Stromal cell of bone marrow (primary cell): ENCODE measurements at places on chromosomes 1 and 21.
A peak's percentile ranks its signal among the peaks of the same experiment; 100 is the strongest.

DNA sequence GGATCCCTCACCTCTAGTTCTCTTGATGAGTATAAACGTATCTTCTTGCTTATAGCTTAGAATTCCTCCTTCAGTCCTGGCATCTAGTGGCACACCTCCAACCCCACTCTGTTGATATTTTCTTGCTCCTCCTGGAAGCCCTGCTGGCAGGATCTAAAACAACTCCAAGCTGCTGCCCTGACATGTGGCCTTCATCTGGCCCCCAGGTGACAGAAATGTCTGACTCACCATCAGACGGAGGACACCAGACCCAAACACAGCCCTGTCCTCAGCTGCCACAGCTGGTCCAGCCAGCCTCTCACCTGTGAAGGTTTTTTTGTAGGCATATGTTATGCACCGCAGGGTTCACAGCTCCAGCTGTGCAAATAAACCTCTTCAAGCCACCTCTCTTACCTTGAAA lies 53.4 kb downstream of the KRTAP19-8 start:
- DNase-seq = no peak

DNA sequence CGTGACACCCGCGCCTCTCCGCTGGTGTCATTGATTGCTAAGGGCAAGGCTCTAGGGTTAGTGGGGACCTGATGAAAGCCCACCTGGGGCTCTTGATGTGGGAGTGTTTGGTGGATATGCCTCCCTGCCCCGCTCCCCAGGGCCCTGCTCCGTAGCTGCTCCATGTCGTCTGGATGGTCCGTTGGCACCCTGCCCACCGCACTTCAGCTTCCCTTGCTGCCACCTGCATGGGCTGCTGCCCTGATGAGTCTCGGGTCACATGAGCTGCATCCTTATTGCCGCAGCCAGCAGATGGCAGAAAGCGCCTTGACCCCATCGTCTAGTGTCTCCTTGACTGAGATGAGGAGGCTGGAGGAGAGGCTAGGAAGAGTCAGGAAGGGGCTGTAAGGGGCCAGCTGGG lies 439.4 kb downstream of the CAMTA1 start:
- DNase-seq = no peak

GRCh38 chr1:154988058-154988954 lies 5.1 kb upstream of the LENEP start:
- DNase-seq = no peak

DNA sequence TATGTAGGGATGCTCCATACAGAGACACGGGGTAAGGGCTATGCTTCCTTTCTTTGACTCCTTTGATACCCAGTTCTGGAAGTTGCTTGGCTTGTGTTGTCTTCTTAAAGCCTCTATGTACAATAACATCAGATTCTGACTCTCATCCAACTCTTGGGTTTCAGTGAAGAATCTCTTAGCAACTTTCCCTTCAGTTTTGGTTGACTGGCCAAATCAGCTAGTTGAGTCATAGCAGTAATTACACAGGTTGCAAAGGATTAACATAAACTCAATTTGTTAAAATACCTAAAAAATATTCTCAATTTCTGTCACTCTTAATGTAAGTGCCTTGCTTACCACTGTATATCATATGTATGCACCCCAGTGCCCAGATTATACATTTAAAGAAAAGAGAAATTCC lies 9.2 kb downstream of the CD1E start:
- no peak for DNase-seq

GRCh38 chr1:911875-912739 lies 11.6 kb upstream of the SAMD11 start:
- no peak for DNase-seq

DNA sequence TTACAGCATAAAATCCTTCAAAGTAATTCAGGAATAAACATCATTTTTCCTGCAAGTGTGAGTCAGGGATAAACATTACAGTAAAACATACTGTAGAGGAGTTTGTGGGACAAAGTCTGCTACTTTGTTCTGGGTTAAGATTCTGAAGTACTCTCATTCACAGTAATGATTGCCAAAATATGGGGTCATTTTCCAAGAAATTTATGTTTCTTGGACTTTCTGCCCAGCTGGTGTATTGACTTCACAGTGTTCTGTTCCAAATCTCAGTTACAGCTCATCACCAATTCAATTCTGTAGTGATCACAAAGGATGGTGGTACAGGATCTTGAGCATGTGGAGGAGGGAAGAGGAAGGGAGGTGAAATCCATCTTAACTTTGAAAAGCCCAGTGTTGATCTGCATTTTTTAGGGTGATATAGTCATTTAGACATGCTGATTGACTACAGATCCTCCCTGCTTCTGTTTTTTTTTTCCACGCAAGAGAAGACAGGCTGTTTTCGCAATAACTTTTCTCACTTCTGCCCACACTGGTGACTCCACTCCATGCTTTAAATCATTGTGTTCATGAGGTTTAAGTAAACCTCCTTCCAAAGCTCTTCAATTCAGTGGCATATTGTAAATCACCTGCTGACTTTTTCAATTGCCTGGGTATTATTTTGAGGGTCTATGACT lies 60.4 kb upstream of the C1orf53 start:
- DNase-seq = peak; percentile 66

DNA sequence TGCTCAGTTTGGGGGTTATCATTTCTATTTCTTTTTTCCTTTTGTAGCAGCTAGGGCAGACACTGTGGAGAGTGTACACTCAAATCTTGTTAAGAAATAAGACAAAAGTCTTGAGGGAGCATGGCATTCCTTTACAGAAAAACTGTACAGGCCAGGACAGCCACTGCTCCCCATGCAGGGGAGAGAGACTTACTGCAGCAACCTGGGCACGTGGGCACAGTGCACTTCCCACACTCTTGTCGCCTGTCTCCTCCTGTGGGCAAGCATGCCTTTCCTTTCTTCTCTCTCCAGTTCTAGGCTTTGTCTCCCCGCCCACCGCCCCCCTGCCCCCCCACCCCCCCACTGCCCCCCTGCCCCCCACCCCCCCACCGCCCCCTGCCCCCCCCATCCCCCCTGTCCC lies 51.9 kb downstream of the PHC2 start:
- no peak for DNase-seq

GRCh38 chr1:243407284-243408018 lies 151.6 kb downstream of the SDCCAG8 start:
- DNase-seq = peak; percentile 27

DNA sequence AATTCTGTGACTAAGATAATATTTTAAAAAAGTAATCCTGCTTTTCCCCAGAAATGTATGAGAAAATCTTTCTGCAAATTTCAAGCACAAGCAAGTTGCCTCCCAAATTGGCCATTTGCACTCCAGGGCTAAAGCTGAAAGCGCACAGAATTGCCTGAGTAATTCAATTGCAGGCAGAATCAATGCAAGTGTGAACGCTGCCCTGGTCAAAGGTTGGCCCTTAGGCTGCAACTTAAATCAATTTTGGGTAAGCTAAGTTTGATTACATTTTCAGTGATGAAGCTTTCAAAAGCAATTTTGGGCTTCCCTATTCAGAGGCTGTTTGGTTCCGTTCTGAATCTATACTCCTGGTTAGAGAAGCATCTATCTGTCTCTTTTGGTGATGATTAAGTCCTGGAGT lies 501.8 kb upstream of the ZRANB2 start:
- DNase-seq = no peak

DNA sequence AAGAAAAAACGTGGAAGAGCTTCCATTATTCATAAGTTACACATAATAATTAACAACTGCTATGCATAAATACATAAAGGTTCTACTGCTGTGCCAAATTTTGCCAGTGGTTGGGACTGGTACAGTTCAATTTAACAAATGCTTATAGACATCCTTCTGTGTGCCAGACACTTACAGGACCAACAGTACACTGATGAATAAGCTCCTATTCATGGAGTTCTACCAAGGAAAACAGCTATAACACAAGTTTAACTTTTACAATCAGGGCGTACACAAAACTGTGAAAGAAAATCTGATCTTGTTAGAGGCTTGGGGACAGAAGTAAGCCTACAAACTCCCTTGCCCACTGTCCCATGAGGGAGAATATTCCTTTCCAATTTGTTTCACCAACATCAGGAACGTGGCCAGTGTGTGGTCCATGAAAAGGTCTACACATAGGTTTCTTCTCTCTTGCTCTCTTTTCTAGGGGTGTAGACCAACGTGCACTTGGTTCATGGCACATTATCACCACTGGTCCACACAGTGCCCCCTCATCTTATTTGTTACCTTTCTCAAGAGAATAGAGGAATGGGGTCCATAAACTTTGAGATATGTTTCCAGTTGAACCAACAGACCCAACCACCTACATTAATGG lies 10.1 kb downstream of the NRIP1 start:
- DNase-seq = no peak

GRCh38 chr1:221923929-221924598 lies 182.2 kb upstream of the DUSP10 start:
- DNase-seq = peak; percentile 36

DNA sequence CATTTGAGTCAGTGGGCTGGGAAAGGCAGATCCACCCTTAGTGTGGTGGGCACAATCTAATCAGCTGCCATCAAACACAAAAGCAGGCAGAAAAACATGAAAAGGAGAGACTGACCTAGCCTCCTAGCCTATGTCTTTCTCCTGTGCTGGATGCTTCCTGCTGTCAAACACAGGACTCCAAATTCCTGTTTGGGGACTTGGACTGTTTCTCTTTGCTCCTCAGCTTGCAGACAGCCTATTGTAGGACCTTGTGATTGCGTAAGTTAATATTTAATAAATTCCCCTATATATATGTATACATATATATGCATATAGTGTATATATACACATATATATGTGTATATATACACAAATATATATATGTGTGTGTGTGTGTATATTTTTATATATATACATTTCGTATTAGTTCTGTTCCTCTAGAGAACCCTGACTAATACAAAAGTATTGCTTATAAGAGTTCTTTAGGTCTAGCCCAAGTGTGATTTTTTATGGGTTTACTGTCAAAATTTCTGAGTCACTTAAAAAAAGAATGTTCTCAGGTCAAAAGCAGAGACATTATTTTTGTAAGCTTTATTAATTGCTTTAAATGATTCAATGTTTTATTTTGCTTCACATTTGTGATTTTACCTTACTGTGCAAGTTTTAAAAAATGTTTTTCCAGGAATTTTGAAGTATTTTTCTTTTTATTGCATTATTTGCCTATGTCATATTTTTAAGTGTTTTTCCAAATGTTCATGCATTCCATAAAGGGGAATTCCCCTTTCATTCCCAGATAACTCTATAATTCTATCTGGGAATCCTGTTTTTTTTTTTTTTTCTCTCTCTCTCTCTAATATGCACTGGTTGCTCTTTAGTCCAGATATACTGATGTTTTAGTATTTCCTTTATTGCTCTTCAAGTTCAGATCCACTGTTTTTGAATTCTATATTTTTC lies 92.1 kb upstream of the ADAMTS5 start:
- DNase-seq = no peak

GRCh38 chr21:20997636-20998455 lies at the start of gene NCAM2:
Gene NCAM2 (plus strand): TSS chr21:20998409.
- DNase-seq = peak; percentile 44

- DNase-seq = no peak
Observed at GRCh38 chr1:236140705-236141446, 1.5 kb upstream of the GPR137B start.

GRCh38 chr1:180863158-180863775 lies 49.4 kb upstream of the KIAA1614 start:
- peak; percentile 36 for DNase-seq

DNA sequence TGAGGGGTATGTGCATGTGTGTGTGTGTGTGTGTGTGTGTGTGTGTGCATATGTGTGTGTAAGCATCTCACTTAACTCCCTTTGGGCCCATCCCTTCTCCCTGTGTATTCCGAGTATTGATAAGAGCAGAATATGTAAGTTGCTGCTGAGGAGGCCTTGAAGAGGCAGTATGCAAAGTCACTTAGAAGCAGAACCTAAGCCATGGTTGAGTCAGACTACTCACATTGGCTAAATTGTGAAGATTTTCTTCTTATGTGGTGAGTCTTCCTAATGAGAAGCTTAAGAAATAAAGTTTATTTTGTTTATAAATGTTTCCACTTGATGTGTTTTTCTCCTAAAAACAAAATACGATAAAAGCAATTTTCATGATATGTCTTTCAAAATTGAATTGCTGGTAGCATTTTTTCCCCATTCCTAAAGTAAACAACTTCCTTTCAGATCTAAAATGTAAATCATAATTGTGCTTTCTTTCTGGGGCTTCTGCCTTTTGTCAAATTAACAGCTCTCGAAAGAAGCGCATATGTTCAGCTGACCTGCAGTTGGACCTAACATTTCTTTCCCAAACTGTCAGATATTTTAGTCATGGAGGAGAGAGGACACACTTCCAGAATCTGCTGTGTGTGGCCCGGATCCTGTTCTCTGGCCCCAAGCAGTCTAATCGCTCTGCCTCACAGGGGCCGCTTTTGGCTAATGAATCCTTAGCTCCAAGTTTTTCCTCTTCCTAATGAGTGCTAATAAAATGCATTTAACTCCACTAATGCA lies 284.0 kb downstream of the DUSP10 start:
- DNase-seq = no peak
